Brain microvascular endothelial cell (primary cell): ENCODE measurements at places on chromosomes 16 and 17.
A peak's percentile ranks its signal among the peaks of the same experiment; 100 is the strongest.

GRCh38 chr16:917591-918061, 53.2 kb downstream of the LMF1 start:
- DNase-seq = no peak

DNA sequence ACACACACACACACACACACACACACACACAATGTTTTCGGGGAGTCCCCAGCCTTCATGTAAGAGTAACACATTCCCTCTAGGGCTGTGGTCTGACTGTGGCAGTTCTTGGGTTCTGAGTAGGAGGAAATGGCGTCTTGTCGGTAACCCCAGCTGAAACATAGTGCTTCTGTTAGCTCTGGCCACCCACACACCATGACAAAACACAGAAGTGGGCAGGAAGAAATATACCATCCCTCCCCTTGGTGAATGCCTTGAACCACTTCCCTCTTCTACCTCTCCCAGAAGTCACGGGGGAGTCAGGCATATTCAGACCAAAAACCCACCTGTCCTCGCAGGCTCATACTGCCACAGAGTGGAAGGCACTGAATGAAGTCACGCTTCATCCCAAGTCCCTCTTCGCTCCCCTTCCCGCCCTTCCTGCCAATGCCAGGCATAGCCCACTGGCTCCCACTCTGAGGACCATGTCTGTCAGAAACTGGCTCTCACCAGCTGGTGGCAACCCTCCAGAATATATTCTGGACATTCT, 11.5 kb downstream of the SLC35B1 start:
- no peak for DNase-seq

DNA sequence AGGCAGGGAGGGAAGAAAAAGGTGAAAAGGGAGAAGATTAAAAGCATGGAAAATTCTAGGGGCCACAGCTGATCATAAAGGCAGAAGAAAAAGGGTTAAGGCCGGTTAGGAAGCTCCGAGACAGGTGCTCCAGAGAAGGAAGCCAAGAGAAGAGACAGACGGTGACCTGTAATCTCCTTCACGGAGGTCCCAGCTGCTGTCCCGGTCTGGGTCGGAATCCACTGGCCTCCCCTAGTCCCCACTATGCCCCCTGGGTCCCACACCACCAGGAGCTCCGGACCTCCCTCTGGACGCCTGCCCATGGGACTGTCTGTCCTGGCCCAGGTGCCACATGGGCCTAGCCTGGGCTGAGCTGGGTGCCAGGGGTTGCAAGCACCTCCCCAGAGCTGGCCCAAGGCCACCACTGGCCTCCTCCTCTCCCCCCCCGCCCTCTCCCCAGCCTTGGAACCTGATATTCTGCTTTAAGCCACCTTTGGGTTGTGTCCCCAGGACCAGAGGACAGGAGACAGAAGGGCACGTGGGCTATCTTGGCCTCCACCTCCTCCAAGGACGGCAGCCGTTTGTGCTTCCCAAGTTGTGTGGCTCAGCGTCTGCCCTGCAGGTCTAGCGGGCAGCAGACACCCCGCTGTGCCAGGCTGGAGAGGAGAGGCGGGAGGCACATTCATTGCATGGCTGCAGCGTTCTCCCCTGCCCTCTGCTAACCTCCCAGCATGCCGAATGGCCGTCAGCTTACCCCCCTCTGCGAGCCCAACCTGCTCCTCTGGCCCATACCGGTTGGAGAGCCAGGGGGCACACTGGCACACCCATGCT, 102.4 kb downstream of the ENGASE start:
- DNase-seq = no peak

- DNase-seq = no peak
Measured at GRCh38 chr17:70896843-70897242, 727.5 kb downstream of the KCNJ2 start.

DNA sequence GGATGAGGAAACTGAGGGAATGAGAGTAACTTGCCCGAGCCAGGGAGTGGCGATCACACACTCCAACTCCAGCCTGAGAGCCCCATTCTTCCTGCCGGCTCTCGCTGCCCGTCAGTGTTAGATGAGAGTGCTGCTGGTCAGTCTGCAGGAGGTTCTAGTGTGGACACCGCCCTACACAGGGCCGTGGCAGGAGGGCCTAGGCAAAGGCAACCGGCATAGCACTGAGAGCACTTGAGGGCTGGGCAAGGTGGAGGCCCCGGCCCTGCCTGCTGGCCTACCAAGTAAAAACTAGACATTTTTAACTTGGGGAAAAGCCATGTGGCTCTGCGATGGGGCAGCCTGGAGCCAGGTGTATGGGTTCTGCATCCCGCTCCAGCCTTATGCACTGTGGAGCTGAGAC, 354.8 kb downstream of the SEC14L1 start:
- no peak for DNase-seq

- DNase-seq = no peak
Measured at GRCh38 chr16:87602001-87602775, at the start of gene JPH3. Gene JPH3, plus strand, starts transcription at chr16:87602508. Its CDS starts 639 bp downstream, at chr16:87603147.

GRCh38 chr17:73175962-73176565, 11.3 kb downstream of the SSTR2 start:
- DNase-seq = no peak

DNA sequence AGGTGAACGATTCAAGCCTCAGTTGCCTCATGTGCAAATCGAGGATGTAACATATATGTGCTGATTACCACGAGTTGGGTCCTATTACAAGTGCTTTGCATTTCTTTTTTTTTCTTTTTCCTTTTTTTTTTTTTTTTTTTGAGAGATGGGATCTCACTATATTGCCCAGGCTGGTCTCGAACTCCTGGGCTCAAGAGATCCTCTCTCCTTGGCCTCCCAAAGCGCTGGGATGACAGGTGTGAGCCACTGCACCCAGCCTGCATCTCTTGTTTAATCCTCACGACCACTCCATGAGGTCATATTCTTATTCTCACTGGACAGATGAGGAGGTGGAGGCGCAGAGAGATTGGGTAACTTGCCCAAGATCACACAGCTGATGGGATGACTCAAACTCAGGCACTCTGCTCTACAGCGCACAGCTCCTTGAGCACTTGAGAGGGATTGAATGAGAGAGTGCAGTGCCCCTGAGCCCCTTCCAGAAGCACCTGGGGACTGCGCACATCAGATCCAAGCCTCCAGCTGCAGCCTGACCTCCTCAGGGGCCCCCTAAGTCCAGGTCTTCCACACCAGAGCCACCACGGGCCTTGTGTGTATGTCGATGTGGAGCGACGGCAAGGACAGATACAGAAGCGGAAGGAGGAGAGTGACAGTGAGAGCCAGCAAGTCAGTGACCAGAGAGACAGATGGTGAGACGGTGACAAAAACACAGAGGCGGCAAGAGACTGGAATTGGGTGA, 4.9 kb downstream of the STX1B start:
- DNase-seq = no peak

GRCh38 chr17:37718324-37719048, 26.4 kb downstream of the HNF1B start:
- no peak for DNase-seq

DNA sequence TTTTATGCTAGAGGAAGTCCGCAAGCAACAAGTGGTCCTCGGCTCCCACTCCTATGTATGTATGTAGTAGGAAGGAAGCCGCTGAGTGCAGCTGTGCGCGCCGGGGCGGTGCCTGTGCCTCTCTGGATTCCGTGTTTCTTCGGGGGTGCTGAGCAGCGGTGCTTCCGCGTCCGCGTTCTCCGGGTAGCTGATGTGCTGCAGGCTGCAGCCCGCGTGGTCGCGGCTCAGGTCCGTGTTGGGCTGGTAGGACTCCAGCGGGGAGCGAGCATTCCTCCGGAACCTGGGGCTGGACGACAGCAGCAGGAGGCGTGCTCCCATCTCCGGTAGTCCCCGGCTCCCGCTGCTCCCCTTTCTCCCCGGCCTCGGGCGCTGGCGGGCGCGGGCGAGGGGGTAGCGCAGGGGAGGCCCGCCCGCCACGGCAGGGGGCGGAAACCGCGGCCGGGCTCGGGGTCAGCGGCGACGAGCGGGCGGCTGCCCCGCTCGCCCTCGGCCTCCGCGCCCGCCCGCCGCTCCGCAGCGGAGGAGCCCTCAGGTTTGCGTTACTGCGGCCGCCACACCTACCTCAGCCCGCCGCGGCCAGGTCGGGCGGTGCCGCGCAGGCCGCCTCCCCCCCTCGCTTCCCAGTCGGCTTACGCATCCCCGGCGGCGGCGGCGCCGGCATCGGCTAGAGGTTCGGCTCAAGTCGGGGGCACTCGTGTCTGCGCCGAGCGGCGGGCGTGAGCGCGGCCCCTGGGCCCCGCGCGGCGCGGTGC, 487 bp downstream of the C17orf67 start:
- DNase-seq = peak; percentile 45

- no peak for DNase-seq
Measured at GRCh38 chr17:77212081-77212832, 71.5 kb downstream of the SEC14L1 start.

- no peak for DNase-seq
Measured at GRCh38 chr16:62392698-62393097, 356.5 kb upstream of the CDH8 start.

GRCh38 chr17:1754430-1755112, 7.3 kb upstream of the SERPINF1 start:
- no peak for DNase-seq

- peak; percentile 98 for DNase-seq
Measured at GRCh38 chr16:29943846-29944799, 17.8 kb upstream of the TMEM219 start.

DNA sequence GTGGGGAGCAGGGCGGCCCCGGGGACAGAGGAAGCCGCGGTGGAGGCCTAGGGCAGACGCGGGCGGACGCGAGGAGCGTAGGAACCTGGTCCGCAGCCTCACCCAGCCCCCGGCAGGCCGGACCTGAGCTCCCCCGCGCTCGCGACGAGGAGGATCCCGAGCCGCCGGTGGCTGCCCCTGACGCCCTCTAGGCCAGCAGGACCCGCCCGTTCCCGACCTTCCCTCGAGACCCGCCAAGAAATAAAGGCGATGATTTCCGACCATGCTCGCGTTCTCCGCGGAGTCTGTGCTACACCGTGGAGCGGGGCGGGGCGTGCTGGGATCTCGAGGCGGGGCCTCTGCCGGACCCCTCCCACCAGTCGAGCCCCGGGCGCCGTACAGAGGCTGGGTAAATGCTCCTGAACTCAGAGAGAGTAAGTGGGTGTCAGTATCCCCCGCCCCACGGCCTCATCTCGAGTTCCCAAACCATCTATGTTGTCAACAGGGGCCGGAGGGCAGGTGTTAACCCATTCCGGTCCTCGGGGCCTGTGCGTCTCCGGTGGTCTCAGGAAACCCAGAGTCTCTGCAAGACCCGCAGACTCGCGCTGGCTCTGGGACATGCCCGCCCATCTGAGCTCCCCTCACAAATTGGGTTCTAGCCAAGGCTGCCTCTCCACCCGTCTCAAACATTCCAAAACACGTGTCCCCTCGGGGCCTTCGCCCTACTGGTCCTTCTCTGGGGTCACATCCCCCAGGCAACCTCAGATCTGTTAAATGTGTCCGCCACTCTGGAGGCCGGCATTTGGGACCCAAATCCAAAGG, 13.7 kb downstream of the SYCE1L start:
- DNase-seq = no peak

GRCh38 chr17:43935926-43936261, 6.4 kb downstream of the PPY start:
- no peak for DNase-seq

- DNase-seq = no peak
Measured at GRCh38 chr17:70834039-70834438, 664.7 kb downstream of the KCNJ2 start.

DNA sequence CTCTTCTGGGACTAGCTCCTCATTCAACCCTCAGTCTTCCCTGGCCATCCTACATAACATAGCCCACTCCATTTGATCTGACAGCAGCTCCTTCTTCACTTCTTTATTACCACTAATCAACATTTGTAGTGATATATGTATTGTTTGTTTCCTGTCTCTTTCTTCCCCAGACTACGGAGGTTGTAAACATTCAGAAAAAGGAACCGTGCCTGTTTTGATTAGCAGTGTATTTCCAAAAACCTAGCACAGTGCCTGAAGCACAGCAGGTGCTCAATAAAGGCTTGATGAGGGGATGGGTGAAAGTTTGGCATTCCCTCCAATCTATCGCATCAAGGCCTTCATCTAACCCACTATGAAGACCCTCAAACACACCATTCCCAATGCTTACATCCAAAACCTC, 150.8 kb downstream of the XYLT1 start:
- DNase-seq = no peak

DNA sequence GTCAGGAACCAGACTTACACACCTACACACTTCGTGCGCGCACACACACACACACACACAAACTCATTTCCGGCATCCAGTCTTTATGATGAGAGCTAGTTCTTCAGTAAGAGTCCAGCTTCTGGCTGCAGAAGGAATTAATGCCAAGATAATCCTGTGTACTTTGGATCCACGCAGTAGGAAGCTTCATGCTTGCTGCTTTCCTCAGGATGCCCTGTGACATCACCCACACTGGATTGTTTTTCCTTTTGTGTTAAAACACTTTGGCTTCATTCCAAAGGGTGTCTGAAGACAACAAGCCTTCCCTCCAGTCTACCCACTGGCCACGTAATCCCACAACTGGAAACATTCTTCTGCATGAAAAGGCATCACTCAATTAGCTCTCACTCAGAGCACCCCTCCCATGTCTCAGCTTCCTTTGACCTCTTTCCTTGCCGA, 35.4 kb downstream of the KCNJ16 start:
- peak; percentile 53 for DNase-seq

GRCh38 chr16:56121156-56121500, 70.2 kb upstream of the GNAO1 start:
- no peak for DNase-seq

- no peak for DNase-seq
Measured at GRCh38 chr17:45063198-45063597, 2.1 kb downstream of the NMT1 start.

DNA sequence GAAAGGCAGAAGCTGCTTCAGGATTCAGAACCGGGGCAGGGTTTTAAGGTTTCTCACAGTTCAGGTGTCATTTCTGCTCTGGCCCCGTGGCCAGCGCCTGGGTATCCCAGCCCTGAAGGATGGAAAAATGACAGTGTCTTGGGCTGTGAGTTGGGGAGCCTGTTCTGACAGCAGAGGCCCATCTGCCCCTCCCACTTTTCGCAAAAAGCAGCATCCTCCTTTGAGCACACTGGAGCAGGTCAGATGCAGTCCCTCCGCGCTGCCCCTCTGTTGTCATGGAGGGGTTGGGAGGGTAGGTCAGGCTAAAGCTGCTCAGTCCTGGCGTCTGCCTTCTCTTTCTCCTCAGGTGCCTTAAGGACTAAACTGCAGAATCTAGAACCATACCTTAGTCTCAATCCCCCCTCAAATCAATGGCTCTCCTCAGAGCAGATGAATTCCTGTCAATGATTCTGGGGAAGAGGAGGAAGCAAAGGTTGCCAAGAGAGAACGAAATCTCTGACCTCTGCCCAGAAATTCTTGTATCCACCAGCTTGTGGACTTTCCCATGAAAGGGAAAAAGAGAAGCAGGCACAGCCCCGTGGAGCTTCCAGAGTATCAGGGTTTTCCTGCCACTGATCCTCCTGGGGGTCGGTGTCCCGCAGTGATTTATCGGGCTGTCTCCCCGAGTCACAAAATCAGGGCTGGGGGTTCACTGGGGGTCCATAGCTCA, 7.3 kb downstream of the NEUROD2 start:
- no peak for DNase-seq
